Right lung (tissue), 10 donors: ENCODE measurements at places on chromosomes 13 and 19. TPM values are rescaled to one million over a fixed set of nuclear protein-coding genes. Genes with fewer than 3 reads are reported as not detected.

Gene CYP4F22
- not detected for polyA plus RNA-seq

Gene VSTM2B
- not detected for polyA plus RNA-seq

Gene PDX1
- not detected for polyA plus RNA-seq

Gene ZNF99
- polyA plus RNA-seq: 0.63 TPM

Gene CABP5
- not detected for polyA plus RNA-seq

Gene ABCA7
- polyA plus RNA-seq: 6.1 TPM

Gene MYO16
- polyA plus RNA-seq: 1.7 TPM

Gene CRB3
- 18.0 TPM for polyA plus RNA-seq

Gene CYP2F1
- polyA plus RNA-seq: 0.23 TPM

Gene VAV1
- polyA plus RNA-seq: 2.1 TPM

Gene CCDC194
- polyA plus RNA-seq: not detected

Gene UBE2L5
- 0.81 TPM for polyA plus RNA-seq

Gene MCEMP1
- 0.25 TPM for polyA plus RNA-seq

Gene VSTM1
- polyA plus RNA-seq: not detected

Gene ZNF256
- 11.7 TPM for polyA plus RNA-seq

Gene DCT
- 0.35 TPM for polyA plus RNA-seq

Gene PRR22
- polyA plus RNA-seq: 2.9 TPM

Gene SHISA2
- 57.6 TPM for polyA plus RNA-seq

Gene CD37
- polyA plus RNA-seq: 50.8 TPM

Gene ISOC2
- polyA plus RNA-seq: 31.9 TPM

Gene KCNN1
- 2.2 TPM for polyA plus RNA-seq

Gene IGSF23
- polyA plus RNA-seq: not detected

Gene FGF21
- polyA plus RNA-seq: not detected

Gene KIR2DL1
- not detected for polyA plus RNA-seq
